ENCODE measurements at places on chromosomes 13 and 19.

DNA sequence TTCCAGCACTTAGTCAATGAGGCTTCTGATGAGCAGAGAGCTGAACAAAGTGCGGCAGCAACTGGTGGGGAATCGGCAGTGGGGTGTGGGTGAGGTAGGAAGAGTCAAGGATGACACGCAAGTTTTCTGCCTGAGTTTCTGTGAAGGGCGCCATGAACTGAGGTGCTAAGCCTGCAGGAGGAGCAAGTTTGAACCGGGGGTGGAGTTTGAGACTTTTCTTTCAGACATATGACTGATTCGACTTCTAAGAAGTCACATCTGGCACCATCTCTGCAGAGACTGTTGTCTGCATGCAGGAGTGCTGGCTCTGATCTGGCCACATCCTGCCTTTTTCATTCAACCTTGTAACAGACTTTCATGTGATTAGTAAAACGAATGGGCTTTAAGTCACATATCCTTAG, 14.8 kb upstream of the GPI start:
- no peak for DNase-seq

GRCh38 chr19:53388168-53388567, 6.8 kb upstream of the ZNF765 start:
- no peak for DNase-seq

GRCh38 chr19:46860125-46860845, 512 bp upstream of the ARHGAP35 start:
- DNase-seq, result peak; percentile 96

DNA sequence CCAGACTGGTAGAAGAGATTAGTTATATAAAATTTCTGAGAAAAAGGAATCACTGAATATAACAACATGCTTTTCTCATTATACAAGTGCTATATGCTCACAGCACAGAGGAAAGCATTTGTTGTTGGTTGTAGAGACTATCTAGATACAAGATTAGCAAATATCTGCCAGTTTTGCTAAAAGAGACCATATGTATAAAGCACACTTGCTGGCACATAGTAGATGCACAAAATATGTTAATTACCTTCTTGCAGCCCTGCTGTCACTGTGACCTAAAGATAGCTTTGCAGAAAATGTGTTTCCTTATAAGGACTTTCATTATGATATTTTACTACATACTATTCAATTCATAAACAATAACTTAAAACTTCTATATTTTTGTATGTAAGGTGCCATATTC, 755.1 kb downstream of the PCDH9 start:
- DNase-seq, result no peak

GRCh38 chr19:31261603-31262212, 87.5 kb downstream of the TSHZ3 start:
- DNase-seq, result no peak

GRCh38 chr19:42023943-42024260, 29.9 kb upstream of the ATP1A3 start:
- no peak for DNase-seq

- peak; percentile 36 for DNase-seq
These were observed 610 bp downstream of the RABAC1 start for GRCh38 chr19:41958367-41959055.

DNA sequence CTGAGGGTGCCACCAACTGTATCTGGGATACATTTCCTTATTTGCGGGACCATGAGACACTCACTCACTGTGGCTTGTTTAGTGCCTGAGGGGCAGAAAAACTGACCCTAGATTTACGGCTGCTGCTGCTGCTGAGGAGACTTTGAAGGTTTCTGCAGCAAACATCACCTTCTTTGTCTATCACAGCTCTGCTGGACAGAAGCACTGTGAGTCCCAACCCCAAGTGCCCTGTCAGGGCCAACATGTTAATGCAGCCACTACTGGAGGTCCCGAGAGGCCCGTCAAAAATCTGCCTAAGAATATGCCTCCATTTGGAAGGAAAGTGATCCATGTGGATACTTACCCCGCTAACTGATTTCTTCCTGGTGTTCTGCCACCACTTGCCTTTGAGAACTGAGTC, 37.3 kb upstream of the UBL3 start:
- DNase-seq, result no peak

DNA sequence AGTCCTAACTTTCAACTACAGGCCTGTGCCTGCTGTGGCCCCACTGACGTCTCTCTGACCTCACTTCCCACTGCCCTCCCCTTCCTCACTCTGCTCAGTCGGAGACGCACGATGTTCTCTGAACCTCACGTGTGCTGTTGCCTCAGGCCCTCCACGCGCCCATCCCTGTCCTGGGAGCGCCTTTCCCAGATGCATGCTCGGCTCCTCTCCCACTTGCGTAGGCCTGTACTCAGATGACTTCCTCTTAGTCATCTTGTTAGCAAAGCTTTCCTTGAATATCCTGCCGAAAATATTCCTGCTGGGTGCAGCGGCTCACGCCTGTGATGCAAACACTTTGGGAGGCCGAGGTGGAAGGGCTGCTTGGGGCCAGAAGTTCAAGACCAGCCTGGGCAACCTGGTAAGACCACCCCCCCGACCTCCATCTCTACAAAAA, 9.3 kb upstream of the SYT5 start:
- DNase-seq, result peak; percentile 86

GRCh38 chr13:24341439-24341838, 32.1 kb downstream of the C1QTNF9 start:
- no peak for DNase-seq

DNA sequence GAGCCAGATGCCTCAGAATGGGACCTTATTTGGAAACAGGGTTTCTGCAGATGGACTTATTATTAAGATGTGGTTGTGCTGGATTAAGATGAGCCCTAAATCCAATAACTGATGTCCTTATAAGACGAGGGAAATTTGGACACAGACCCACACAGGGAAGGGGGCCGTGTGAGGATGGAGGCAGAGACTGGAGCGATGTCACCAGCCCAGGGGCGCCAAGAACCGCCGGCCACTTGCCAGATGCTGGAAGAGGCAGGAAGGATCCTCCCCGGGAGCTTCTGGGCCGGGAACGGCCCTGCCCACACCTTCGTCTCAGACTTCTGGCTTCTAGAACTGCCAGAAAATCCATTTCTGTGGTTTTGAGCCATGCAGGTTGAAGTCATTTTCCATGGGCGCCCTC, 26.6 kb downstream of the GNG7 start:
- no peak for DNase-seq

DNA sequence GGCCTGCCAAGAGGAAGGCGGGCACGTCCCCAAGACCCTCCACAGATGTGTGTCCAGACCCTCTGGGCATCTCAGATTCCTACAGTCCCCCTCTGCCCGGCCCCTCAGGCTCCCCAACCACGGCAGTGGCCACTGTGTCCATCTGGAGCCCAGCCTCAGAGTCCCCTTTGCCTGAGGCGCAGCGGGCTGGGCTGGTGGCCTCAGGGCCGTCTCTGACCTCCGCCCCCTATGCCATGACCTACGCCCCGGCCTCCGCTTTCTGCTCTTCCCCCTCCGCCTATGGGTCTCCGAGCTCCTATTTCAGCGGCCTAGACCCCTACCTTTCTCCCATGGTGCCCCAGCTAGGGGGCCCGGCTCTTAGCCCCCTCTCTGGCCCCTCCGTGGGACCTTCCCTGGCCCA, 17.7 kb downstream of the CRX start:
- no peak for DNase-seq

GRCh38 chr13:66557357-66557756, 672.8 kb downstream of the PCDH9 start:
- DNase-seq, result no peak

DNA sequence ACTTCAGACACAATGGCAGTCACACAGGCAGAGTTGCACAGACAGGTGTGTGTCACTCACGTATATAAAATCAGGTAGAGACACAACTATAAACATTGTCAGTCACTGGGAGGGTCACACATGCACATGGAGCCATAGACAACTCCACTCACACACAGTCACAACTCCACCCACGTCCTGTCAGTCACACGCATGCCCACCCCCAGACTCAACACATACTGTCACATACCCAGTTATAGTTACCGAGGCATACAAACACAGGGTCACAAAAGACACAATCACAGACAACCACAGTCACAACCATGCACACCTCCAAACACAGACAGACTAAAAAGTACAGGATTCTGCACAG, 1.5 kb downstream of the NUMBL start:
- DNase-seq, result no peak

- DNase-seq, result no peak
These were observed 56.2 kb downstream of the RCBTB2 start for GRCh38 chr13:48476686-48477085.

- no peak for DNase-seq
These were observed 44.8 kb upstream of the LPAR6 start for GRCh38 chr13:48457578-48458242.

GRCh38 chr19:41427647-41428480, 690 bp upstream of the B3GNT8 start:
- no peak for DNase-seq

GRCh38 chr19:46296722-46297461, at the start of gene HIF3A:
Gene HIF3A (plus strand): TSS chr19:46297042. CDS start chr19:46297077, 35 bp downstream.
- DNase-seq, result no peak

DNA sequence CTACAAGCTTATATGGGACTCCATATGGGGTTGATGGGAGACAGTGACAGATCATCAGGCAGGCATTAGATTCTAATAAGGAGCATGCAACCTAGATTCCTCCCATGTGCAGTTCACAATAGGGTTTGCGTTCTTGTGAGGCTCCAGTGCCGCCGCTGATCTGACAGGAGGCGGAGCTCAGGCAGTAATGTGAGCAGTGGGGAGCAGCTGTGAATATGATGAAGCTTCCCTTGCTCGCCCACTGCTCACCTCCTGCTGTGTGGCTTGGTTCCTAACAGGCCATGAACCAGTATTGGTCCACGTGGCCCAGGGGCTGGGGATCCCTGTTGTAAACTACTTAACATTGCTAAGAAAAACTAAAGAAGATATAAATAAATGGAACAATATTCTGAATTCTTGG, 378.4 kb downstream of the KCNRG start:
- no peak for DNase-seq

DNA sequence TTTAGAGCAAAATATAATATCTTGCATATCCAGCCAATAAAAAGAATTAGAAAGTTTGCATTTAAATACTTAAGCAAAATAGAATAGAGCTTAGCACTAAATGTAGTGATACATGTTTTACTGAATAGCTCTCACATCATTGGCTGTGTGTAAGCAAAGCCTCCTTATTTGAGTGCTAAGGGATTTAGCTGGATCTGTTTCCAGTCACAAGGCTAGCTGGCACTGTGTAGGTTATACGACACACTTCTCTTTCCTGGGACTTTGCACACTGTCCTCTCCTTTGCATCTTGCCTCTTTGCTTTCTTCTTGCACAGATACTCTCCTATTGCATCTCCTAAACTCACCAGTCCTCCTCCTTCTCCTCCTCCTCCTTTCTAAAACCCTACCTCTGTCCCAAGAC, 423.8 kb downstream of the KLF5 start:
- no peak for DNase-seq

DNA sequence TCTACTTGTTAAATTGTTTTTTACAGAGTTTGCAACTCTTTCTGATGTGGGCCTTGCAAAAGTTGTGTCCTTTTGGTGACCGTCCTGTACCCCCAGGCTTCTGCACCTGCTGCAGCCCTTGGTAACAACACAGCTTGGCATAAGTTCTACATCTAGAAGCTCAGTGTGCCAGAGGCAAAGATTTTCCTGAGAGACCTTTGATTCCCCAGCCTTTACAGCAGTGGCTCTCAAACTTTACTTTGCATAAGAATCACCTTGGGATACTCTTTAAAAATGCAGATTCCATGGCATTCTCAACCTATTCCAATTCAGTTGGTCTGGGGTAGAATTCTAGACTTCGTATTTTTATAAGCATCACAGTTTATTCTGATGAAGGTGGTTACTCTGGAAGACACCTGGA, 260.9 kb downstream of the DCT start:
- DNase-seq, result no peak

GRCh38 chr19:1717200-1717969, 35.9 kb upstream of the ONECUT3 start:
- DNase-seq, result no peak

DNA sequence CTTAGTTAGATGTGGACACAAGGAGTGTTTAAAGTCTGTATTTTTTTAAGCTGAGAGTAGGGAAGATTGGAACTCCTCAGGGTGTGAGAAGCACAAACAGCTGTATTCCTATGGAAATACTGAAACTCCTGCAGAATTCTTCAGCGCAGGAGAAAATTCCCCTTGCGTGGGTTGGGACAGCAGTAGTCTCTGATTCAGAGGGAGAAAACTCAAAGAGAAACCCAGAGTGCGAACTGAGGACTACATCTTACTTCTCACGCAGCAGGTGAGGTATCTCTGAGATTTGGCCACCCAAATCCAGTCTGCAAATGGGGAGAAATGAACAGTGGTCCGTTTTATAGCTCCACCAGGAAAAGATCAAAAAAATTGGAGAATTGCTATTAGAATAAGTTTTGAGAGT, 60.9 kb downstream of the FRY start:
- no peak for DNase-seq

- no peak for DNase-seq
These were observed 27.4 kb downstream of the STARD13 start for GRCh38 chr13:33257841-33258807.

DNA sequence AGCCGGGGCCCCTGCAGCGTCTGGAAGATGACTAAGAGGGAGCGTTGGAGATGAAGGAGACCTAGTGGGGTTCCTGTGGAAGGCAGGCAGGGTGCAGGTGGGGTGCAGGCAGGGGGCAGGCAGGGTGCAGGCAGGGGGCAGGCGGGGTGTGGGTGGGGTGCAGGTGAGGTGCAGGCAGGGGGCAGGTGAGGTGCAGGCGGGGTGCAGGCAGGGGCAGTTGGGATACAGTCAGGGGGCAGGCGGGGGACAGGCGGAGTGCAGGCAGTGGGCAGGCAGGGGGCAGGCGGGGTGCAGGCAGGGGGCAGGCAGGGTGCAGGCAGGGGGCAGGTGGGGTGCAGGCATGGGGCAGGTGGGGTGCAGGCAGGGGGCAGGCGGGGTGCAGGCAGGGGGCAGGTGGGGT, 142.8 kb downstream of the SOX1 start:
- DNase-seq, result no peak

GRCh38 chr13:43865892-43866291, 13.6 kb downstream of the CCDC122 start:
- DNase-seq, result no peak

DNA sequence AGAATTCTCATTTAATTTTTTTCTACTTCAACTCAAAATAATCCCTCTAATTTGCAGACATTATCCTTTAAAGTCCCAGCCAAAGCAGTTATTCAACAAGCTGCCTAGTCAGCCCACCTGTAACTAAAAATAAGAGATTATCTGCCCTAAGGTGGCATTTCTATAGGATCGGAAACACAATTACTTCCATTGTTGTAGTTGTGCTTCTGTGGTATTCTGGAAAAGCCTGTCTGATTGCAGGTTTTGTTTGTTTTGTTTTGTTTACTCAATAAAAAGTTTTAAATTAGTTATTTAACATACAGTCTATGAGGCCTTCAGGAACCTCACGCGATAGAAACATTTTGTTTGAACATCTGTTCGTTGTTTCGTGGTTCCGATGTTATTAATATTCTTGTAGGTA, 101.0 kb downstream of the ZIC5 start:
- no peak for DNase-seq

GRCh38 chr19:49042177-49042576, 1.5 kb upstream of the CGB5 start:
- DNase-seq, result no peak

- no peak for DNase-seq
These were observed 53.6 kb downstream of the NDFIP2 start for GRCh38 chr13:79534596-79534995.

Data from brain pericyte (primary cell).